ENCODE measurements at places on chromosomes 1 and 21. TPM values are rescaled to one million over a fixed set of nuclear protein-coding genes. Genes with fewer than 3 reads are reported as not detected.

HSD3B2 gene
- total RNA-seq: 0.20 TPM

- no peak for DNase-seq
These were observed 53.6 kb downstream of the WNT9A start for GRCh38 chr1:227893949-227894721.

DNA sequence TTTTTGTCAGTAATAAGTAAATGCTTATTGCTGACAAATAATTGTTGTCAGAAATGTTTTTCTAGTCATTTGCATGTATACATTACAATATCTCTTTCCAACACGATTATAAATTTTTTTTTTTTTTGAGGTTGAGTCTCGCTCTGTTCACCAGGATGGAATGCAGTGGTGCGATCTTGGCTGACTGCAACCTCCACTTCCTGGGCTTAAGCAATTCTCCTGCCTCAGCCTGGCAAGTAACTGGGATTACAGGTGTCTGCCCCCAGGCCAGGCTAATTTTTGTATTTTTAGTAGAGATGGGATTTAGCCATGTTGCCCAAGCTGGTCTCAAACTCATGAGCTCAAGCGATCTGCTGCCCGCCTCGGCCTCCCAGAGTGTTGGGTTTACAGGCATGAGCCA is 72.0 kb upstream of the ATF3 start:
- DNase-seq: no peak

DNA sequence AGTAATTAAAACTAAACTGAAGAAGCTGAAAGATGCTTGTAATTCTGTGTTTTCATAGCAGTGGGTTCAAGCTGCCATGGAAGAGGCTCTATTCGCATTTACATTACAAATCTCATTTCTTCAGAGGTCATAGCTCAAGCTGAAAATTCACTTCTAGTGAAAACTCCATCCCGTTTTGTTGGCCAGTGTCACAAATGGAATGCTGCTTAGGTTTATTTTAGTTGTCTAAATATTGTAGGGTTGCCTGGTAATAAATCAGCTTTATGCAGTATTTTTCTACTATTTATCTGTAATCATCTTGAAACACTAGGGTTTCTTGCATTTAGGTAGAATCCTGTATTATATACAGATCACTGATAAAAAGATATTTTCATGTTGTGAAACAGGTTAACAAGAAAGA is 240.6 kb downstream of the PTBP2 start:
- DNase-seq: no peak

DNA sequence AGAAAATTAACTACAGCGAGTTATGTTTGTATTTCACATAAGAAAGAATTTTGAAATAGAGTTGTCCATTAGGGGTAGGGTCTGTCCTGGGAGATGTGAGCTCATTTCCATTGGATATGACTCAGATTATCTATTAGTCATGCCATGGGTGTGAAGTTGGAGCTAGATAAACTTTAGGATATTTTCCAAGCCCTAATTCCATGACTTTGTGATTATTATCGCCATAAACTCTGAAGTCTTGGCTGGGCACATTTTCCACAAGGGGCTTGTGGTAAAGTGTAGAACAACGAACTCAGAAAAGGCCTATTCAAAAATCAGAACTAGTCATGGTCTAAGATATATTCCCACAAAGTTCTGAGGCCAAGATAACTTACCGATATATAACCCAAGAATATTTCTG is 396.6 kb downstream of the DPYD start:
- DNase-seq: no peak

Data from skin of body (tissue), 3 donors.